ENCODE measurements at places on chromosomes 2 and 18.

GRCh38 chr2:237270520-237270919, 143.4 kb downstream of the COL6A3 start:
- DNase-seq, result no peak

DNA sequence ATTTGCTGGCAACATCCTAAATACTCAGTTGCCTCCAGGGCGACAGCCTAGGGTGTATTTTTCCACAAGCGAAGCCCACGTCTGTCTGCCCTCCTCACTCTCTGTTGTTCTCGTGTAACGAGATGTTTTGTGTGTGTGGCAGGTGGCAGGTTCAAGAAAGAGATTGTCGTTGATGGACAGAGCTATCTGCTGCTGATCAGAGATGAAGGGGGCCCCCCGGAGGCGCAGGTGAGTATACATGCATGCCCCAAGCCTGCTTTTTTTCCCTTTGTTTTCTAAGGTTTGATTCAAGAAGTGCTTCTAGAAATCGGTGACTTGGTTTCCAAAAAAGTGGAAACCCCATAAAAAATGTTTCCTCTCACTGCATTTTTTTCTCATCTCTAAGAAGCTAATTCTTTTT, 247.0 kb downstream of the AGAP1 start:
- DNase-seq, result no peak

- DNase-seq, result no peak
These were observed 321.7 kb downstream of the TSN start for GRCh38 chr2:122077114-122077513.

DNA sequence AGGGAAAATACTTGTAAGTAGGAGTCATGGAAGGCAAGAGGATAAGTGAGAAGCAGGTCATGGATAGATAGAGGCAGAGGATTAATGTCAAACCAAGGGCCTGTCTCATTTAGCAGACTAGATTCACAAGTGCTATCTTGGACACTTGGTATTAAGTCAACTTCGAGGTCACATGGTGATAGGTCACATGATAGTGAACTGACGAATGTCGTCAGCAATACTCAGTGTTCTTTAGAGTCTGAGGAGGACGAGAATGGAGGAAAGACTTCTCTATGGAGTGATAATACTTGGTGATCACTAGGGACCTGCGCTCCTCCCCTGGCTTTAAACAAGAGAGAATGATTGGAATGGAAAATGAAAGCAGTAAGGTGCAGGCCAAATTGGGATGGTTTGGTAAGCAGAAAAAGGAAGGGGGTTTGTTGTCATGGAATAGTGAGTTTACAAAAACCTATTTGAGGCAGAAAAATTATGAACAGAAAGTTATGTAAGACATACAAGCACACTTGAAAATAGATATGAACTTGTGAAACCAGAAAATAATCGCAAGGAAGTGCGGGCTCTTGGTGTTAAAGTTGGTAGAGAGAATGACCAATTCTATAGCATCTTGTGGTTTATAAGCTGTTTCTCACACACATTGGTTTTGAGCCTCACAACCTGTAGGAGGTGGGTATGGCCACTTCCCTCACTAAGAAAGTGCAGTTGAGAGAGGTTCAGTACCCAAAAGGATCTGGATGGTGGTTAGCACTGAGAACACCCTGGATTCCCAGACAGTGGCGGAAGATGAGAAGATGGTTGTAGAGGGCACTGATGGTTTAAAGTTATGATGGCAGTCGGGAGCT, 141.5 kb downstream of the WDSUB1 start:
- DNase-seq, result no peak

- DNase-seq, result peak; percentile 80
These were observed 384.3 kb upstream of the SYT4 start for GRCh38 chr18:43661570-43661969.

- no peak for DNase-seq
These were observed 6.6 kb downstream of the HTRA2 start for GRCh38 chr2:74536166-74536950.

- no peak for DNase-seq
These were observed 35.9 kb downstream of the C1QL2 start for GRCh38 chr2:119122663-119123062.

- DNase-seq, result no peak
These were observed 68.7 kb upstream of the RBM44 start for GRCh38 chr2:237729681-237730475.

DNA sequence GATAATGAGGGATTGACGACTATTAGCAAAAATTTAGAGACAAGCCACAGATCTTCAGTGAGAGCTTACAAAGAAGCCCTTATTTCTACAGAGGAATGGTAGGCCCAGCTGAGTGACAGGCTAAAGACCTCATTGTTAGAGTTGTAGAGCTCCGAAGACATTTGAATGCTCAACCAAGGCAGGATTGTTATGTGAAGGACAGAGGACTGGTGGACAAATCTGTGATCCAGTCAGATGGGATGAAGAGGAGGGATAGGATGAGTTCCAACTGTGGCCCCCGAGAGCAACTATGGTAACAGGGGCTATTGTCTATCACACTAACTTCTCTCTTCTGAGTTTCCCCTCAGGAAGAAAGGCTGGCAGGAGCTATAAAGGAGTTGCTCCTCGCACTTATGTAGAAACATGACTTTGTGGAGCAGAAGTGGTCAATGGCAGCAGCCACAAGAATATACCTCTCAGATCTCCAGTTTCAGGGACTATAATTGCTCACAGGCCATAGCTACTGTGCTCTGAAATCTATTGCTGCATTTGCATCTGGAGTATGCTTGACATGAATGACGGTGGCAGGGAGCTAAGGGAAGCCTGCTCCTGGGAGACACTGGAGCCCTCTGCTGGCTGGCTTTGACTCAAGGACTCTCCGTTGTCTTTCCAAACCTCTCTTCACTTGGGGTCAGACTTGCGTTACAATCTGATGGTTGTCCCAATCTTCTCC, 50.3 kb upstream of the GREB1L start:
- DNase-seq, result peak; percentile 82

- DNase-seq, result no peak
These were observed 6.6 kb downstream of the EPAS1 start for GRCh38 chr2:46303822-46304221.

DNA sequence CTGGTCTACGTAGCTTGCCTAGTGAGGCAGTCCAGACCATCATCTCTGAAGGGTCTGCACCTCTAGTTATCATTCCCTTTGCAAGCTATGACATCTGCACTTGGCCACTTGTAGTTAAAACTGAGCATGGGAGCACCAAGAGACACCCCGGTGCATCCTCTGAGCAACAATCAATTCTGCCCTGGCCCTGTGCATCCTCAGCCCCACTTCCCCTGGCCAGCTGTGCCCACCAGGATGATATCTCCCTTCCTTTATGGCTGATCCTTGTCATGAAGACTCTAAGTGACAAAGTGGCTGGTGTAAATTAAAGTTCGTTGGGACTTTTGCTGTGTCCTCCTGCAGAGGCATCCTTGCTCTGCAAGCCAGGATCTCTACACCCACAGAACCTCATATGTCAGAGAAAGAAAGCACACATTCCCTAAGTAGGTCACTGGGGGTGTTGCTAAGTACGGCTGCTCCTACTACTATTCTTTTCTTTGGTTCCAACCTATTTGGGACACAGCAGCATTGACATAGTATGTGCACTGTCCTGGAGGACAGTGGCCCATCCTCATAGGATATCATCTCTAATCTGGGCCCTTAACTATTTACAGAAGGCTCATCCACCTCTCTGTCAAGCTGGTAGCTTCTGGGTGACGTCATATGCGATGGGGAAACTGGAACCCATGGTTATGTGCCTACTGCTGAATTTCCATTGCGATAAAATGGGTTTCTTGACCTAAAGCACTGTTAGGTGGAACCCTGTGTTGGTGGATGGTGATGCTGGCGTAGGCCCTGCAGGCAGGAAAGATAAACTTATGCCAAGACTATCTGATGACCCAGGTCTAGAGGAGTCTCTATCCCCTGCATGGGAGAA, 384.3 kb upstream of the ID2 start:
- no peak for DNase-seq

- DNase-seq, result no peak
These were observed 19.4 kb downstream of the ELAC1 start for GRCh38 chr18:50987261-50987660.

DNA sequence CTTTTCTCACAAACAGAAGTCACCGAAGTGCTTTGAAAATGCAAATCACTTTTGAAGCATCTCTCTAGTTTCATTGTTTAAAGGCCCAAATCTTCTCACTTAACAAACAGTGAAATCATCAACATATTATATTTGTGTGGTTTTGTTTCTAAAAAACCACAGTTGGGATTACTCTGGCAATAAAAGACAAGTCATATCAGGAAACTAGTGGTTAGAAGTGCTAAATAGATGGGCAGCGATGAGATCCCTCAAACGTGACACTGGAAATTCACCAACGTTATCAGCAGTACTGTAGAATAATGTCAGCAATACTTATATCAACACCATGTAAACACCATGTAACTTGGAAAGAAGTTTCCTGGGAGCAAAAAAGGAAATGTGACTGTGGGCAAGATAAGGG, 893.5 kb downstream of the SUCLG1 start:
- no peak for DNase-seq

- DNase-seq, result no peak
These were observed 108.2 kb upstream of the MYCN start for GRCh38 chr2:15832030-15832709.

DNA sequence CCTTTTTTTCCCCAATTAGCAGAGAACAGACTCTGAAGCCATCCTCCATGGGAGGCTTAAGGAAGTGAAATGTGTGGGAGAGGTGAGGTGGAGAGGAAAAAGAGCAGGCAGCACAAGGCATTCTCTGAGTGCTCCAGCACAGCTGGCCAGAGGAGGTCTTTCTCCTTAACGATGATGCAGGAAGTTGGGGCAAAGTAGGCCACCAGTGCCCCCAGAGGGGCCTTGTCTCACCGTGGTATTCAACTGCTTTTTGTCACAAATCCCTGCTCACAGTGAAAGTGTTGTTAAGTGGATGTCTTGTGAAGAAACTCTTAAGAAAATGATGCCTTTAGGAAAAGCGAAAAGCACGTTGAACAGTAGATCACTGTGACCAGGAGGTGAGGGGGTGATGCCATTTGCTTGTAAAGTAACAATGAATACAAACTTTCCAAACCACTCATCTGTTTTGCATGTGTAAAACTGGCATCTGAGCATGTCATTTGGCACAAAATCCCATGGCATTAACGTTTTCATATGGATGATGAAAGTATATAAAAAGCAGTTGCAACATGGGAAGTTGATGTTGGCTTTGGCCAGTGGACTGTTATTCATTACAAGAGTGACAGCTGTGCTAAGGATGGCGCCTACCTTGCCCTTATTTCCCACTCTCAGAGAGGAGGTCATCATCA, 49.2 kb upstream of the CDC42EP3 start:
- no peak for DNase-seq

DNA sequence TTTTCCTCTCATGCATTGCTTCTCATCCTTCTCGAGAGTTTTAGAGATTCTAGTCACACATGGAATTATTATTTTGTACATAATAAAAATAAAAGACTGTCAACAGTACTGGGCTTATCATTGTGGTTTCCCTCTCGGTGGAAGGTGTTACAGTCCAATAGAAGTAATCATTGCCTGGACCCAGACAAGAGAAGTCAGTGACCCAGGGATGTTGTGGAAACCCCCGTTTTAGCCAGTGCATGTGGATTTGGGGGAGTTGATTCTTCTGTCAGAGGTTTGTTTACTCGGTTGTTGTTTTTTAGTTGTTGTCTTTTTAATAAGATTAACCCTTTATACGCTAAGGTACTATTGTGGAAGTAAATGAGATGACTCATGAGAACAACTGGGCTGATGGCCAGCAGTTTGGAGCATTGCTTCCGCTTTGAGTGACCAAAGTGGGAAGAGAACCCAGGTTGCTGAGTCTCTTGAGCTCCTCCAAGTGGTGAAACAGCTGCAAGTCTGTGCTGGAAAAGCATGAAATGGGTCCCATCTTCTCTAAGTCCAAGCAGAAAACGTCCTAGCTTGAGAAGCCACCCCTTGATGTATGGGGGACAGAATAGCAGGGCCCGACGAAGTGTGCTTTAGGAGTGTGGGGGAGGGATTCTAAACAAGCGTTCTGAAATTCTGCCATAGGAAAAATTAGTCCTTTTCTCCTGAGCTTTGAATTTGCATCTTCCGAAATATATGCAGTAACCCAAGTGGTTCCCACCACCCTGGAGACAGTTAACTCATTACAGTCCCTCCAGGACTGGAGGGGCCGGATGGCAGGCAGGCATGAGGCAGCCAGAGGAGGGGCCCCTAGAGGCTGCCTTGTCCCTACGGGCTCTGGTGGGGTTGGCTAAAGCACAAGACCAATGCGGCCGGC, 61.8 kb upstream of the GPR45 start:
- peak; percentile 88 for DNase-seq

GRCh38 chr18:9638886-9639285, 24.5 kb upstream of the PPP4R1 start:
- no peak for DNase-seq

GRCh38 chr18:36828157-36828629, 609 bp downstream of the TPGS2 start:
- no peak for DNase-seq

- DNase-seq, result no peak
These were observed 68.1 kb upstream of the STK39 start for GRCh38 chr2:168315331-168316072.

DNA sequence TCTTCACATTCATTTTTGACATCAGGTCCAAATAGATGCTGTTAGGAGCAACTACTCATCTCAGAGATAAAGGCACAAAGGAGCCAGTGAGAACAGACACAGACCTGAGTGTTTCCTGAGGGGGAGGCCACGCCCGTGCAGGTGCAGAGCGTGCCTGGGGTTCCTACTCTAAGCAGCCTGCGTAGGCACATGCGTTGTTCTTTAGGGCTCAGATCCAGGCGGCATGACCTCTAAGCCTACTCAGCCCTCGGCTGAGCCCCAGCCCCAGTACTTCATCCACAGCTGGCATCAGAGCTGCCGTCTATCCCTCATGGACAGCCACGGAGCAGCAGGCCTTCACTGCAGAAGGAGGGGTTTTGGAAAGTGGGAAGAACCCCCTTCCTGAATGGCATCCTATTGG, 54.9 kb upstream of the PXDN start:
- no peak for DNase-seq

- DNase-seq, result no peak
These were observed 166.3 kb downstream of the GBX2 start for GRCh38 chr2:236001854-236002253.

- DNase-seq, result no peak
These were observed 519.8 kb upstream of the MYT1L start for GRCh38 chr2:2850859-2851258.

DNA sequence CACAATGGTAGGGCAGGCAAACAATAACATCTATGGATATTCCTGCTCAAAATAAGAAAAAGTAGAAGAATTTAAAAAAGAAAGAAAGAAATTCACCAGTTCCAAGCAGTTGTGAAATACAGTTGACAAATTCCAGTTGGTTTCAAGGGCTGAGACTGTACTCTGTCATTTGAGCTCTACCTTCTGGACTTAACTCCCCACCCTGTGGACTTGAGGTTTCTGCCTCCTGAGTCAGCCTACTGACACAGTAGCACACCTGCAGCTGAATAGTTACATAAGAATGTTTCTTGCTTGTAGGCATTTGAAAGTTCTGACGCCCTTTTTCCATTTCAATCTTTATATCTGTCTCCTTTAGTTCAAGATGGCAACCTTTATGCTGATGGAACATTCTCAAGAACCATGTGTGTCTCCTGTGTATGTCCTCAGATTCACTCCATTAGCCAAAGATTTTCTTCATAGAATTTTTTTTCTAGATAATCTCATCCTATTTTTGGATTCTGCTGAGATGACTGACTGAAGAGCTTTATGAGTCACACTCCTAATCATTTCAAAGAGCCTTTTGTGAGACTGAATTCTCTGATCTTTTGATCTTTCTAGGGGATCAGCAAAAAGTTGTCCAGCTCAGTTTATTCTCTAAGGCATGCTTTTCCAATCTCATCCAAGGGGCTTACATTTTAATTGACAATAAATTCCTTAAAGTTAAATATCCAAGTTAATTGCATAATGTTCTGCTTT, 19.1 kb downstream of the NETO1 start:
- DNase-seq, result no peak

GRCh38 chr18:74773171-74773624, 175.5 kb downstream of the ZNF407 start:
- no peak for DNase-seq

Measured in T47D (cell line).